Hematopoietic multipotent progenitor cell treated with erythropoietin and hydrocortisone succinate and interleukin-3 and kit ligand, for 8 days (in vitro differentiated cells): ENCODE measurements at places on chromosomes 13 and 19.

GRCh38 chr19:19276386-19276785, 3.3 kb upstream of the TM6SF2 start:
- DNase-seq, result no peak

DNA sequence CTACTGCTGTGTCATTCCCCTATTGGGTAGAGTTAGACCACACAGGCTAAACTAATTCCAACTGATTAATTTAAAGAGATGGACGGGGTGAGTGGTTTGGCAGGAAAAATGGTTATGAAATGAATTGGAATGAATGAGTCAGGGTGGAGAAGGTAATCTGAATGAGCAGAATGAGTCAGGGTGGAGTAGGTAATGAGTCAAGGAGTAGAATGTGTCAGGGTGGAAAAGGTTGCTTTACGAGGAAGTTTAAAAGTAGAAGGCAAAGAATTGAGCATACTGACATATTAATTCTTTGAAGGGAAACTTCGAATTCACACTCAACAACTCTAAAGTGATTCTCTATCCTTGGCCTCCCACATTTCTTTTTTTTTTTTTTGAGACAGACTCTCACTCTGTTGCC, 12.7 kb upstream of the ZNF121 start:
- DNase-seq, result no peak

GRCh38 chr19:10424011-10424637, 3.8 kb downstream of the PDE4A start:
- DNase-seq, result peak; percentile 72

DNA sequence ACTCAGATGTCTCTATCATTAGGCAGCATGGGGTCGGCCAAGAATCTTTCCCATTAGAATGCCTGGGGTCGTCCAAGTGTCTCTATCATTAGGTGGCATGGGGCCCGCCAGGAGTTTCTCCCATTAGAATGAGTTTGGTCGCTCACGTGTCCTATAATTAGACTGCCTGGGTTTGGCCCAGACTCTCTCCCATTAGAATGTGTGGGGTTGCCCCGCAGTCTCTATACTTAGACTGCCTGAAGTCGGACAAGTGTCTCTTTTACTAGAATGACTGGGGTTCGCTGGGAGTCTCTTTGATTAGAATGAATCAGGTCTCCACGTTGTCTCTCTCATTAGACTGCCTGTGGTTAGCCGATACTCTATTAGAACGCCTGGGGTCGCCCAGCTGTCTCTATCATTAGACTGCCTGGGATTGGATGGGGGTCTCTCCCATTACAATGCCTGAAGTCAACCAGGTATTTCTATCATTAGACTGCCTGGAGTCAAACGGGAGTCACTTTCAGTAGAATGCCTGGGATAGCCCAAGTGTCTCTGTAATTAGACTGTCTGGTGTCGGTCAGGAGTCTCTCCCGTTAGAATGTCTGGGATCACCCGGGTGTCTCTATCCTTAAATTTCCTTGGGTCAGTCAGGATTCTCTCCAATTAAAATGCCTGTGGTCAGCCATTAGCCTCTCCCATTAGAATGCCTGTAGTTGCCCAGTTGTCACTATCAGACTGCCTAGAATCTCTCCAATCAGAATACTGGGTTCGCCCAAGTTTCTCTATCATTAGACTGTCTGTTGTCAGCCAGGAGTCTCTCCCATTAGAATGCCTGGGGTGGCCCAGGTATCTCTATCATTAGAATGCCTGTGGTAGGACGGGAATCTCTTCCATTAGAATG, 1454.1 kb downstream of the UQCRFS1 start:
- DNase-seq, result no peak

DNA sequence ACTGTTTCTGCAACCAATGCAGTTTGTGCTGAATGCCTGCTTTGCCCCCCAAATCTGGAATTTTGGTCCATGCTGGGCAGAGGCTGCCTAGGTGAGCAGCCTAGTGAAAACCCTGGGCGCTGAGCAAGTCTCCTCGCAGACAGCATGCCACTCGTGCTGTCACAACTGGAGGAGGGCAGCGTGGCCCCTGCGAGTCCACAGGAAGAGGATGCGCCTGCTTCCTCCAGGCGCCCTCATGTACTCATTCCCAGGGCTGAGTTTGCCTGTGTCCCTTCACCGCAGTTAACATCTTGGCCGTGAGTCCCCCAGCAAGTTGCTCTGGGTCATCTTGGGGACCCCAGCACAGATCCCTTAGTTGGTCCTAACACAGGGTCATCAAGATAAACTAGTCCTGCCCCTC, 26.2 kb upstream of the TMEM160 start:
- DNase-seq, result no peak

DNA sequence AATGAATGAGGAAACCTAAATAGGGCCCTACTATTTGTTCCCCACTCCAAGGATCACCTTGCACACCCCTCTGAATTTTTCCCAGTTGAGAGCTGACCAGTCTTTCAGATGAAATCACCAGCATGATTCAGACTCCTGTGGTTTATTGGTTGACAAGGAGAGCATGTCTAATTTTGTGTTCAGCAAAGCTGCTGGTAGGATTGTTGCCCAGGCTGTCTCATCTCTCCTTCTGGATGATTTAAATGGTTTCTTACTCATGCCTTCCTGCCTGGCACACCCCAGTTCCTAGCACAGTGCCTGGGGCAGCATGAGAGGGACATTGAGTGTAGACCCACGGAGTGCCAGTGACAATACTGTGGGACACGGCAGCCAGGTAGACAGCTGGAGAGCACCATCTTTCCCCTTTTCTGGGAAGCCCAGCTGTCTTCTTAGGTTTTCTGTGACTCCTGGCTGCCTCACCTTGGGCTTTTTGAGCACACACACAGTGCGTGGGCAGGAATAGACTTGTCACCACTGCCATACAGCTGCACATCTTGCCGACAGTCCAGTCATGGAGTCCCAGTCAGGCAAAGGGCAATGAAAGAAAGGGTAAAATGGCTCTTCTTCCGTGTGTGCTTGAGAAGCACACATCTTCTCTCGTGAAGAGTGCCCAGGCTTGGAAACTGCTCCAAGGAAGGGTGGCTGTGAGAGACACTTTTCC, 12.3 kb downstream of the FGF9 start:
- no peak for DNase-seq

DNA sequence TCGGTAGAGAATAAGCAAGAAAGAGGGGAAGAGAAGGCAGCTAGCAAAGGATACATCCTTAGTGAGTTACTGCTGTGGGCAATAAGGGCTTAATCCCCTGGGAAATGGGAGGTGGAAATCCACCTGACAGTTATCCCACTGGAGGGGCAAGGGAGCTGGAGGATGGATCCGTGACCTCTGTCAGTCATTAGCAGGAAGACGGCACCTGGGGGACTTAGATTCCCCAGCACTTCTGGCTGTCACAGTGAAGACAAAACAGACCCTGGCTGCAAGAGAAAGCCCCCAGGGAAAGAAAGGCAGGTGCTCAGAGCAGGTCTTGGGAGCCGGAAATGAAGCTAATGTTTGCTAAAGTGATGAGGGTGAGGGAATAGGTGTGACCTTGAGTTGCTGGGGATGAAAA, 70.4 kb upstream of the MRI1 start:
- DNase-seq, result no peak

GRCh38 chr19:15464394-15465385, at the start of gene RASAL3:
TSS of gene RASAL3 (minus strand) at chr19:15464544. CDS start at chr19:15464358, 186 bp downstream.
- peak; percentile 46 for DNase-seq

DNA sequence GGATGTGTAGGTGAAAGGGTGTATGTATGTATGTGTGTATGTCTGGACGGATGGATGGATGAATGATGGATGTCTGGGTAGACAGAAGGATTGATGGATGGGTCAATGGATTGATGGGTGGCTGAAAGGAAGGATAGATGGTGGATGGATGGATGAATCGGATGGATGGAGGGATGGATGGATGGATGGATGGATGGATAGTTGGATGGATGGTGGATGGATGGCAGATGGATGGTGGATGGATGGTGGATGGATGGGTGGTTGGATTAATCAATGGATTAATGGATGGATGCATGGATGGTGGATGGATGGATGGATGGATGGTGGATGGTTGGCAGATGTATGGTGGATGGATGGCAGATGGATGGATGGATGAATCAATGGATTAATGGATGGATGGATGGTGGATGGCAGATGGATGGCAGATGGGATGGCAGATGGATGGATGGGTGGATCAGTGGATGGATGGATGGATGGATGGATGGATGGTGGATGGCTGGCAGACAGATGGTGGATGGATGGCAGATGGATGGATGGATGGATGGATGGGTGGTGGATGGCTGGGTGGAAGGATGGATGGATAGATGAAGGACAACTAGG, 16.5 kb upstream of the PPP5C start:
- no peak for DNase-seq
